NCI-H446 (cell line): ENCODE measurements at places on chromosomes 3 and 15.
A peak's percentile ranks its signal among the peaks of the same experiment; 100 is the strongest.

GRCh38 chr15:68634122-68634482 lies 55.3 kb downstream of the CORO2B start:
- no peak for DNase-seq

DNA sequence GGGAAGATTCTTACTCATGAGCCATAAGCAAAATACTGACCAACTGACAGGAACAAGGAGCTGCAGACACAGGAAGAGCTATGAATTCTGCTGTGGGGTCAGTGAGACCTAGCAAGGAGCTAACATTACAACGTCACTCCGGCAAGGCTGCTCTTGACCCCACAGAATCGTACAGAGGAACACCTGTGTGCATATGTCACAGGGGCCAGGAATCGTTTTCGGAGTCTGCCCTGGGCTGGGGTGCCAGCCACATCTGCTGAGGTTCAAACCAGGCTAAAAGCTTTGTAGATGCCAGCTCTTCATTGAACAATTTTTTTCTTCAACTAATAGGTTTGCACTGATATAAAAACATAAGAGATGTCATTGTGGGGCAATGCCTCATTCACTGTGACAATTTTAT lies 82.6 kb downstream of the LRRK1 start:
- DNase-seq = no peak

GRCh38 chr3:128753715-128754114 lies 27.7 kb downstream of the RAB7A start:
- no peak for DNase-seq

DNA sequence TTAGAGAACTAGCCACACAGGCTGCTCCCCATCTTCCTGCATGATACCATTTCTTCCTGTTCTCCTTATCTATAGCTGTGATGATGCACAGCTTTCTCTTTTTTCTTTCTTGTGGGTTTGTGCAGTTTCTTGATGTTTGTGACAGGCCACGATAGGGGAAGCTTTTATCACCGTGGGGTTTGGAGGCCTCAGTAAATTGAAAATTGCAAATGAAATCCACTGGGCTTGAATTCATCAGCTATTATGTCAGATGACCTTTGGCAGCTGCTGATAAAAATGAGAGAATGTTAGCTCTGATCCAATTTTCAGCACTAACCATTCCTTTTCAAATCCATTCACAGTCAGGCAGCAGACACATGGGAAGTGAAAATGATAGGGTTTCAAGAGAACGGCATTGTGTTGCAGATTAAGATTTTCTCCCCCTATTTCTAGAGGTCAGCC lies 176.9 kb upstream of the SOX2 start:
- no peak for DNase-seq

- no peak for DNase-seq
Measured at GRCh38 chr3:50441424-50442217, 61.8 kb downstream of the CACNA2D2 start.

- DNase-seq = peak; percentile 18
Measured at GRCh38 chr3:111989061-111989678, 9.6 kb upstream of the TAGLN3 start.

- DNase-seq = no peak
Measured at GRCh38 chr3:138687236-138687635, 78.7 kb downstream of the FAIM start.

- peak; percentile 69 for DNase-seq
Measured at GRCh38 chr3:61561374-61562041, at the start of gene PTPRG. Gene PTPRG (plus strand): TSS chr3:61561571. CDS start chr3:61562288, 717 bp downstream.
